ENCODE measurements at places on chromosomes 6 and 20. TPM values are rescaled to one million over a fixed set of nuclear protein-coding genes. Genes with fewer than 3 reads are reported as not detected.

DNA sequence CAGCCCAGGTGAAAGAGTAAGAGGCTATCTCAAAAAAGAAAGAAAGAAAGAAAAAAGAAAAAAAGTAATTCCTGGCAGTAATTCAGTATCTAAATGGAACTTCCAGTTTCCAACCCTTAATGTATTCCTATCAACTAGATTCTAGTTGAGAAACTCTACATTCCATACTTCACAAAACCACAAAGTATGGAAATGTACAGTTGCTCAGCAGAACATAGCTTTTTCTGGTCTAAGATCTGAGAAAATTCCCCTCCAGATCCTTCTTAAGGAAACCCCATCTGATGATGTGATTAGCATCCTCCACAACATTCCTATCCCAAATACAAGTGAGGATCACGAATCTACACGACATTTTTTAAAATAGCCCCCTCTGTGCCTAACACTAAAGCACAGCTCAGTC lies 3.6 kb downstream of the ARMH2 start:
- no peaks in the 10 kb centered on the region for H3K36me3 ChIP-seq
- peaks cover 10% of the 10 kb centered on the region for H3K4me1 ChIP-seq
- no peak overlapping the region for H3K27ac ChIP-seq

- H3K4me3 ChIP-seq = no peak overlapping the region
- H3K4me1 ChIP-seq = no peaks in the 10 kb centered on the region
- no peaks in the 10 kb centered on the region for H3K27me3 ChIP-seq
- no peak for DNase-seq
- H3K36me3 ChIP-seq = no peaks in the 10 kb centered on the region
- no peak overlapping the region for H3K27ac ChIP-seq
Measured at GRCh38 chr6:130513770-130514169, 148.0 kb downstream of the TMEM200A start.

- no peak overlapping the region for H3K4me3 ChIP-seq
- H3K27me3 ChIP-seq = no peaks in the 10 kb centered on the region
- no peaks in the 10 kb centered on the region for H3K36me3 ChIP-seq
- no peak for DNase-seq
Measured at GRCh38 chr6:39218868-39219567, 10.3 kb downstream of the KCNK5 start.

Gene TMEM244
- not detected for total RNA-seq

DNA sequence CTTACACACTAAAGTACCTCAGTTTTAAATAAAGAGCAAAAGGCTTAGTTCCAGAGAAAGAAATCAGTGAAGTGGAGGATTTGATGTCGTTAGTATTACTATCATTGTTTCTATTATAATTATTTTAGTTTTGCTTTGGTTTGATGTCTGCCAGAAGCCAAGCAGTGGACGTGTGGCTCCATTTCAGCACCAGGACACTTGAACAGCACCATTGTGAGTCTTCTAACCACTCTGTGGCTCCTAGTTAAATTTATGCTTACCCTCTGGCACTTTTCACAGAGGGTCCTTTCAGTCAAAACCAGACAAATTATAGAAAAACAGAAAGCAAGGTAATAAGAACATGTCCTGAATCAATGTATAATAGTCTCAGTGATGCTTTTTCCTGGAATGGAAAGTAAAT lies 3.4 kb downstream of the COL9A1 start:
- H3K27ac ChIP-seq = no peak overlapping the region
- no peaks in the 10 kb centered on the region for H3K4me1 ChIP-seq
- H3K36me3 ChIP-seq = no peaks in the 10 kb centered on the region
- DNase-seq = peak; percentile 26

- H3K27ac ChIP-seq = no peak overlapping the region
- H3K4me1 ChIP-seq = peaks cover 23% of the 10 kb centered on the region
- H3K27me3 ChIP-seq = no peaks in the 10 kb centered on the region
- no peak overlapping the region for H3K4me3 ChIP-seq
- no peak for DNase-seq
Measured at GRCh38 chr20:4441191-4441590, 280.5 kb upstream of the PRND start.

DNA sequence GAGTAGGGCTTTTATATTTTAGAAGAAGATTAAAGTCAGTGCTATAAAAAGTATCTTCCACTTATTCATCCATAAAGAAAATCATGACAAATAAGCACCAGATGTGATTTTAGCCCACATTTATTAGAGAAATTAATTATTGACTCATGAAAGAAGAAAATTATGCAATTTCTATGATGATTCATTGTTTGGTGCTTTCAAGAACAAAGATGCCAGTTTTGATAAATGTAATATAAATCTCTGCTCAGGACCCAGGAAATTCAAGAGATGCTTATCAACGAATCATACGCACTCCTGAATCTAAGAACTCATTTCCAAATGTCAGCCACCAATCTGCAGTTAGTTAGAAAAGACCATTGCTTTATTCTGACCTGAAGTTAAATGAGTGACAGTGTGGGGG lies 211.4 kb downstream of the ARHGAP18 start:
- H3K36me3 ChIP-seq = no peaks in the 10 kb centered on the region
- peak overlapping the region; percentile 11 for H3K4me3 ChIP-seq
- peaks cover 36% of the 10 kb centered on the region for H3K4me1 ChIP-seq
- no peak overlapping the region for H3K27ac ChIP-seq

GRCh38 chr20:63957690-63958441 lies 1.6 kb upstream of the UCKL1 start:
- H3K27ac ChIP-seq = no peak overlapping the region
- H3K27me3 ChIP-seq = no peaks in the 10 kb centered on the region
- H3K4me3 ChIP-seq = no peak overlapping the region
- H3K4me1 ChIP-seq = peaks cover 12% of the 10 kb centered on the region

DNA sequence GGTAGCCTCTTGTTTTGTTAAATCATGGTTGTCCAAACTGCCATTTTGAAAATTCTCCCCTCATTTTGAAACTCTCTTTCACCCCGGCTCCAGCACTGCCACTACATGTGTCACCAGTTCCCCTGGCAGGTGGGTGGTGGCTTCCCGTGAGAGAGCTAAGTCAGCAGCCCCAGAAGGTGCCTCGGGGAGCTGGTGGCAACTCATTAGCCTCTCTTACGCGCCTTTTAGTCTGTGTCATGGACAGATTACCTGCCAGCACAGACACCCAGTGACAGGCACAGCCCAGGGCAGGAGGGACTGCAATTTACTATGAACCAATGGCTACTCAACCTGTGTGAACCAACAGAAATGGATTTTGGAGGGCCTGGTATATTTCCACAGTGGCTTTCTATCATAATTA lies 147.1 kb upstream of the SASH1 start:
- no peaks in the 10 kb centered on the region for H3K27me3 ChIP-seq
- no peak for DNase-seq
- no peak overlapping the region for H3K27ac ChIP-seq
- H3K4me3 ChIP-seq = no peak overlapping the region
- H3K36me3 ChIP-seq = no peaks in the 10 kb centered on the region
- H3K4me1 ChIP-seq = no peaks in the 10 kb centered on the region

- H3K36me3 ChIP-seq = no peaks in the 10 kb centered on the region
- no peak overlapping the region for H3K27ac ChIP-seq
- no peaks in the 10 kb centered on the region for H3K27me3 ChIP-seq
- no peak for DNase-seq
- H3K4me1 ChIP-seq = peaks cover 6% of the 10 kb centered on the region
Measured at GRCh38 chr6:14591998-14592397, 474.4 kb downstream of the CD83 start.

DNA sequence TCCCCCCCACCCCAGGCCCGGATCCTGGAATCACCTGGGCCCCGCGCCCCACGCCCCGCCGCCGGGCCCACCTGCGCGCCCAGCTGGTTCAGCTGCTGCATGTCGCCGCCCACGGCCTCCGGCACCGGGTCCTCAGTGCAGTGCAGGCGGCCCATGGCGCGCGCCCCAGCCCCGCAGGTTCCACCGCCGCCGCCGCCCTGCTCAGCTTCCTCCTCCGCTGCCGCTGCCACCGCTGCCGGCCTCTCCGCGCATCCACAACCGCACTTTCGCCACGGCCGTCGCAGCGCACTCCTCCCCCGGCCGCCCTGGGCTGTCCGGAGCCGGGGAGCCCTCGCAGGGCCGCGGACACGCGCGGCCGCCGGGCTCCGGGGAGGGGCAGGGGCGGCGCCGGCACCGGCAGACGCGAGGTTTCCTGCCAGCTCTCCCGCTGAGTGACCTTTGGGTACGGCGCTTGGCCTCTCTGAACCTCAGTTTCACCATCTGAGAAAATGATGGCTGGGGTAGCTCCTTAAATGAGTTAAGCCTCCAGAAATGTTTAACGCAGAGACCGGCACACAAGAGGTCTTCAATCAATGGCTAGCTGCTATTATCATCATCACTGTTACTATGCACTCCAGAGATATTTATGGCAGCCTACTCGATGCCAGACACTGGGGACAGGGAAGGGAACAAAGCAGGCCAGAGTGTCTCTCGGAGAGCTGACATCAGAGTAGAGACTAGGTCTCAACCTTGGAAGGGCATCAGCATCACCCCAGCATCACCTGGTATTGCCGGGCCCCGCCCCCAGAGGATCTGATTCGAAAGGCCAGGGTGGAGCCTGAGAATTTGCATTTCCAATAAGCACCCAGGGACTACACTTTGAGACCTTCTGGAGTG lies at the start of gene COMMD7:
Gene COMMD7, minus strand, starts transcription at position 231 of the 876 bp plus-strand sequence. Its CDS starts 76 bp downstream, at position 155.
- peak; percentile 45 for DNase-seq
- H3K4me1 ChIP-seq = peaks cover 5% of the 10 kb centered on the region
- H3K27me3 ChIP-seq = no peaks in the 10 kb centered on the region
- H3K36me3 ChIP-seq = no peaks in the 10 kb centered on the region
- peak within 1 kb of the TSS; percentile 71 for H3K27ac ChIP-seq

GRCh38 chr6:137819740-137820139 lies 47.3 kb upstream of the TNFAIP3 start:
- no peak for DNase-seq
- peaks cover 7% of the 10 kb centered on the region for H3K4me1 ChIP-seq
- H3K27ac ChIP-seq = no peak overlapping the region
- peaks cover 4% of the 10 kb centered on the region for H3K27me3 ChIP-seq

All from A673 (cell line).